AG09309 (cell line): ENCODE measurements at places on chromosomes 6 and 20.

- DNase-seq: no peak
Observed at GRCh38 chr20:24970030-24970553, 21.0 kb downstream of the CST7 start.

- DNase-seq: no peak
Observed at GRCh38 chr6:38479331-38479730, 160.4 kb downstream of the BTBD9 start.

DNA sequence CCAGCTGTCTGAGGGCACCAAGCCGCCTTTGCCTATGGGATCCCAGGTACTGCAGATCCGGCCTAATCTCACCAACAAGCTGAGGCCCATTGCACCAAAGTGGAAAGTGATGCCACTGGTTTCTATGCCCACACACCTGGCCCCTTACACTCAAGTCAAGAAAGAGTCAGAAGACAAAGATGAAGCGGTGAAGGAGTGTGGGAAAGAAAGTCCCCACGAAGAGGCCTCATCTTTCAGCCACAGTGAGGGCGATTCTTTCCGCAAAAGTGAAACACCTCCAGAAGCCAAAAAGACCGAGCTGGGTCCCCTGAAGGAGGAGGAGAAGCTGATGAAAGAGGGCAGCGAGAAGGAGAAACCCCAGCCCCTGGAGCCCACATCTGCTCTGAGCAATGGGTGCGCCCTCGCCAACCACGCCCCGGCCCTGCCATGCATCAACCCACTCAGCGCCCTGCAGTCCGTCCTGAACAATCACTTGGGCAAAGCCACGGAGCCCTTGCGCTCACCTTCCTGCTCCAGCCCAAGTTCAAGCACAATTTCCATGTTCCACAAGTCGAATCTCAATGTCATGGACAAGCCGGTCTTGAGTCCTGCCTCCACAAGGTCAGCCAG lies 283.0 kb downstream of the TSHZ2 start:
- no peak for DNase-seq

- no peak for DNase-seq
Observed at GRCh38 chr20:21510414-21511384, 3.2 kb downstream of the NKX2-2 start.

GRCh38 chr6:133977983-133978895 lies 25.2 kb downstream of the TBPL1 start:
- DNase-seq: no peak

GRCh38 chr6:160328447-160328846 lies 19.7 kb upstream of the SLC22A3 start:
- no peak for DNase-seq

- no peak for DNase-seq
Observed at GRCh38 chr20:60372822-60373221, 414.6 kb downstream of the CDH26 start.

- DNase-seq: no peak
Observed at GRCh38 chr6:130111031-130111430, 92.7 kb downstream of the L3MBTL3 start.

- no peak for DNase-seq
Observed at GRCh38 chr6:100899202-100899601, 18.1 kb upstream of the ASCC3 start.

DNA sequence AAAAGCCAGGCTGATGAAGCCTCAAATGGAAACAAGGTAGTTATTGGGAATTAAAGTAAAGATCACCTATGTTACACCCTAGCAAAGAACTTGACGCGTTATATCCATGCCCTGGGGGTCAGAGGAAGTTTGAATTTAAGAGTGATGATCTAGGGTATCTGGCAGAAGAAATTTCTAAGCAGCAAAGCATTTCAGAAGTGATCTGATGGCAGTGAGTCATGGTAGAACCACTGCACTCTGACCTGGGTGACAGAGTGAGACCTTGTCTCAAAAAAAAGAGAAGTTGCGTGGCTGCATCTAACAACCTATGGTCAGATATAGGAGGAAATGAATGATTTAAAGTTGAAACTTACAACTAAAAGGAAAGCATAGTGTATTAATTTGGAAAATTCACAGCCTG lies 45.2 kb downstream of the SCP2D1 start:
- no peak for DNase-seq

- peak; percentile 47 for DNase-seq
Observed at GRCh38 chr20:11890331-11891076, 27.2 kb upstream of the BTBD3 start.

DNA sequence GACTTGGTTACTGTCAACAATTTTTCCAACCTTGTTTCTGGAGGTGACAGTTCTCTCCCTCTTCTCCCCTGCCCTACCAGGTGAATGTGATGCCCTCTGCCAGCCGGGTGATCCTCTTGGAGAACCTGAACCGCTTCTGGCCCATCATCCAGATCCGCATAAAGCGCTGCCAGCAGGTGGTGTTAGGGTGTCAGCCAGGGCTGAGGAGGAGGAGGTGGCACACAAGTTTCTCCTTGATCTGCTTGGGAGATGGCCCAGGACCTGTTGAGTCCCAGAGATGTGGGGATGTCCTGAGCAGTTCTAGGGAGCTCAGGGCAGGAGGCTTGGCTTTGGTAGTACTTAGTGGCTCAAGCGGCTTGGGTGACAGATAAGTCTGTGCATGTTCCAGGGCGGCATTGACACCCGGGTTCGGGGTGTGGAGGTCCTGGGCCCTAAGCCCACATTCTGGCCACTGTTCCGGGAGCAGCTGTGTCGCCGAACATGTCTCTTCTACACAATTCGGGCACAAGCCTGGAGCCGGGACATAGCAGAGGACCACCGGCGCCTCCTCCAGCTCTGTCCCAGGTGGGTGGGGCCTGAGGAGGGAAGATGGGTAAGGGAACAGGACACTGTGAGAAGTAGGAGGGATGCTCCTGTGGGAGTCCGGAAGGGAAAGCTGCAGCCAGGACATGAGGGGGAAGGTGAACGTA lies 21.2 kb downstream of the CUL9 start:
- DNase-seq: no peak

GRCh38 chr6:138543657-138544056 lies 44.4 kb upstream of the NHSL1 start:
- no peak for DNase-seq

DNA sequence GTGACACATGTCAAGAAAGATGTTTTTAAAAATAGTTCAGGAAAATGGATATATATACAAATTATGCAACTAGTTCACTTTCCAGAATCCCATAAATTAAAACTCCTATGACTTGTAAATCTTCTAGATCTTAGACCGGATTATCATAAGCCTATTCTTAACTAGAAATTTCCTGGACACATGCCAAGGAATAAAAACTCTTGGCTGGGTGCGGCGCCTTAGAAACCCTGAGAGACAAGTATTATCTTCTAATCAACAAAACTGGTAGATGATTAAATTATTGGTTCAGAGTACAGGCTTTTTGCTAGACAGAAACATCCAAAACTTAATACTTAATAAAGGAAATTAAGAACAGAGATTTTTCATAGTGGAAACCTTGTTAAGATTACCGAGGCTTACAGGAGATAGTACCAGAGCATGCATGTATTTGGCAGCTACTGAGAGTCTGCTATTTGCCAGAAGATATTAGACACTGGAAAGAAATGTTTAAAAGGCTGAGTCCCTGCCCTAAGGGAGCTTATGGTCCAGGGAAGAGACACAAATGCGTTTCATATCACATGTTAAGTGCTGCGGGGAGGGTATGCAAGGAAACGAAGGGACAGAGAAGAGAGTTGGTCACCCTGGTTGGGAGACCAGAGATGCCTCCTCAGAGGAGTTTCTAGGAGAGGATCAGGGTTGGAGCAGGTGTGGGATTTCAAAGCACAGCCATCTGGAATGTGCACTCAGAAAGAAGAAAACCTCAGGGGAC lies 46.5 kb upstream of the IFNGR1 start:
- no peak for DNase-seq

DNA sequence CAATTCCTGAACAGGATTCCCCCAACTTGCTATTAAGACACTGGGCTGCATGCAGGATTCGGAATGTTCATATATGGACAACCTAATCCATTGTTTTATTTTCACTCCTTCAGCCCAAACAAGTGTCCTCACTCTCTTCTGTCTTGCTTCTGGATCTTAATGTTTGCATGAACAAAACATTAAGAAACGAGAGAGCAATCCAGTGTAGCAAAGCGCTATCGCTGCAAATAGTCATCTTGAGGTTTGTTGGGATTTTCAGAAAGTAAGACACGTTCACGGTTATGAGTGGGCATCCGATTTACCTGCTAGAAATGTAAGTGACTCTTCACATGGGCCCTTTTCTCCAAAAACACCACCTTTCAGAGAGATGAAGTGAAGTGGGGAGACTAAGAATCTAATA lies 156.4 kb downstream of the MBOAT1 start:
- no peak for DNase-seq

DNA sequence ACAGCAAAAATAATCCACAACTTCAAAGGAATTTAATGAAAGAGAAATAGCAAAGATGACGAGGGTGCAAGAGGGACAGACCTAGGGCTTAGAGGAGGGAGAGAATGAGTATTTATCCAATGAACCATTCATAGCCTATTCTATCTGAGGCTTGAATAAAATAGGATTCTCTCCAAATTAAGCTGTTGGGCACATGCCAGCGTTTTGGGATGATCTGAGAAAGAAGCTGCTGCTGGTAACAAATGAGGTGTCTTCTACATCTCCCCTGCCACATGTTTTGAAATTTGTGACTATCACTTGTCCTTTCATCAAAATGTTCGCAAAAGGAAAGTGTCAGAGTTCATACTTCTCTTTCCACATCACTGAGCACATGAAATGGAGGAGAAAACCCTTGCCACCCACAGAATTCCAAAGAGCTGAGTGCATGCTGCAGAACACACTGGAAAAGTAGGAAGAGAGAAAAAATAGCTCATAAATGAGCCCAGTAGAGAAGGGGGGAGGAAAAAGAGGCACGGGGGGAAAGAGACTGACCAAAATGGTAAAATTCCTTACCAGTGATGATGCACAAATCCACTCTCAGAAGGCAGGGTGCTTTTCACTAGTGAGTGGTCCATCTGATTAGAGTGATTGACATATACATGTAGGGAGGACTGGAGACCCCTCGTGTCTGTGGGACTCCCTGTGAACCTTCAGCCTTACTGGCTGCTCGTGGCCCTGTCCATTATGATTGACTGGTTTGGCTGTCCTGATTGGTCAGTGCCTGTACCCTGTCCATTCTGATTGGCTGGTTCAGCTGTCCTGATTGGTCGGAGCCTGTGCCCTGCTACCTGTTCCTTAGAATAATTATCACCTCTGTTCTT lies 180.5 kb downstream of the OGFRL1 start:
- peak; percentile 77 for DNase-seq

DNA sequence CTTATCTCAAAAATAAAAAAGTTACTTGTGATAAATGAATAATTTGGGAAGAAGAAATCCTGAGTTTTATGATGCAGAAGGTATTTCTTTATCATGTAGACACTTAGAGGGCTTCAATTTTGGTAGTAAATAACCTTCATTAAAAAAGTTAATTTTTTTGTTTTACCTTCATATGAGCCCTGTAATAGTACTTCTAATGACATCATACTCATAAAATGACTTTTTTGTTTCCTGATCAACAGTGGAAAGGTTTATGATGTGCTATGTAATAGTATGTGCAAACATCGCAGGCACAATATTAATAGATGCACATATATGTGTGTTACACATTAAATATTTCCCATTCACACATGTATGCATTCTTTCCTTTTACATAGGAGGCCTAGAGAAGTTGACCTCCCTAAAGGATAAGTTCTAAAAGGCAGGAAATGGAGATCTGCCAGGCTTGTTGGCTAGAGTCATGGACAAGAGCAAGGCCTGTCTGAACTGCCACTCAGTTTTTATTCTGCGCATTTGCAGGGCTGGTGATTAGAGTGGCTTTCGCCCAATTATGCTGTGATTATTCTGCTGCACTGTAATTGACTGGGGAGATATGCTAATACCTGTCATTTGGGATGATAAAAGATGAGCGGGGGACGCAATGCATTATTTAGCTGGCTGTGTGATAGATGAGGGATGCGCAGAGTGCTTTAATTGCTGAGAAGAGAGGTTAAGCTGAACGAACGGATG lies 272.6 kb downstream of the TMEM242 start:
- DNase-seq: no peak

DNA sequence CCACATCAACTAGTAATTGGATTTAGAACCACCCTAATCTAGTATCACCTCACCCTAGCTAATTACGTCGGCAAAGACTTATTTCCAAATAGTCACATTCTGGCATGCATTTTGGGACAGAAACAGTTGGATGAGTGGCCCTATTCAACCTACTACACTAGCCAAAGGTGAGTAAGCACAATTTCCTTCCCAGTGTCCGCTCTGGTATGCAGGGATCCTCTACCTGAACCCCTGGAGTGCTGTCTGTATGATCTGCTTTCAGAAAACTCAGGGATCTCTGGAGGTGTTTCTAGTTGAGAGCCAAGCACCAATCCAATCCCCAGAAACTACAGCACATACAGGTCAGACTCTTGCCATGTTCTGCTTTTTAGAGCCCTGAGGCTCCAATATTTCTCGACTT lies 717.4 kb upstream of the MANEA start:
- no peak for DNase-seq

- peak; percentile 70 for DNase-seq
Observed at GRCh38 chr6:83270971-83271719, 78.0 kb downstream of the RWDD2A start.

- DNase-seq: no peak
Observed at GRCh38 chr20:18058661-18059467, 1.1 kb upstream of the OVOL2 start.

GRCh38 chr6:46104209-46104608 lies 25.6 kb upstream of the ENPP4 start:
- DNase-seq: no peak

DNA sequence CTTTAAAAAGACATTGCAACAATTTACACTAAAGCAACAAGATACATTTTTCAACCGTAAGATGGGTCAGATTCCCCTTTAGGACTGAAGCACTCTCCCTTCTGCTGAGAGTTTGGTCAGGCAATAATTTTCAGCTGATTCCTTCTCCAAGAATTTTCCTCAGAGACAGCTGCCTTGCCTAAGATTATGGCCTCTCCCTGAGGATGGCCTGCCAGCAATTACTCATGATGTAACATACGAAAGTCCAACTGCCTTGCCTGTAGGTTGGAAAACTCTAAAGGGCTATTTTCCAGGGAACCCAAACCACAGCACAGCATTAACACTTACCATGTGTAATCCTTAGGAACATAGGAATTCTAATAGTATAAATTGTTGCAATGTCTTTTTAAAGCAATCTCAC lies 229.1 kb upstream of the FLRT3 start:
- no peak for DNase-seq

DNA sequence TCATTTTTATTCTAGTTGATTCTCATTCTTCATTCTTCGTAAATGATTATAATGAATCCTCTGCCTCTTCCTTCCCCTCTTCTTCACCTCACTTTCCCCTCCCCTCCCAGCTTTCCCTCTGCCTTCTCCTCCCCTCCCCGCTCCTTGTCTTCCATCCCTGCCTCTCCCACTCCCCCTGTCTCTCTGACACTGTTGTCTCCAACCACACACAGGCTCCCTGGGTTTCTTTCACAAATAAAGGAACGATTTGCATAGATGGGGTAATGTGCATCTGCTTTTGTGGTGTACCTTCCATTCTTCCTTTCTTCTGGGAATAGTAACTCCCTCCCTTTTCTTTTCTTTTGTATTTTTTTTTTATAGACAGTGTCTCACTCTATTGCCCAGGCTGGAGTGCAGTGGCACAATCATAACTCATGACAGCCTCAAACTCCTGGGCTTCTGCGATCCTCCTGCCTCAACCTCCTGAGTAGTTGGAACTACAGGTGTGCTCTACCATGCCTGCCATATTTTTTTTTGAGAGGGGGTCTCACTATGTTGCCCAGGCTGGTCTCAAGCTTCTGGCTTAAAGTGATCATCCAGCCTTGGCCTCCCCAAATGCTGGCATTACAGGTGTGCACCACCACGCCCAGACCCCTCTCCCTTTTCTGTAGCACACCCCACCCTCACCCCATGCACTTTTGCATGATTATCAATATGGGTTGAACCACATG lies 318.6 kb downstream of the PRKN start:
- no peak for DNase-seq
